ENCODE measurements at places on chromosomes 16 and 17. TPM values are rescaled to one million over a fixed set of nuclear protein-coding genes. Genes with fewer than 3 reads are reported as not detected.

The SLC5A11 gene
- 6.5 TPM for polyA plus RNA-seq

The GNGT2 gene
- 1.6 TPM for polyA plus RNA-seq

The LPO gene
- polyA plus RNA-seq: not detected

The ARSG gene
- 4.3 TPM for polyA plus RNA-seq

The CHST4 gene
- 0.55 TPM for polyA plus RNA-seq

The TOP3A gene
- 38.1 TPM for polyA plus RNA-seq

The KRTAP4-4 gene
- not detected for polyA plus RNA-seq

The HSF5 gene
- polyA plus RNA-seq: 0.40 TPM

The NPIPB2 gene
- 12.1 TPM for polyA plus RNA-seq

The TAOK2 gene
- 56.3 TPM for polyA plus RNA-seq

The WNT3 gene
- 2.3 TPM for polyA plus RNA-seq

The KRT39 gene
- not detected for polyA plus RNA-seq

GRCh38 chr16:11875721-11876120 is 24.4 kb upstream of the RSL1D1 start:
- no peak for DNase-seq

DNA sequence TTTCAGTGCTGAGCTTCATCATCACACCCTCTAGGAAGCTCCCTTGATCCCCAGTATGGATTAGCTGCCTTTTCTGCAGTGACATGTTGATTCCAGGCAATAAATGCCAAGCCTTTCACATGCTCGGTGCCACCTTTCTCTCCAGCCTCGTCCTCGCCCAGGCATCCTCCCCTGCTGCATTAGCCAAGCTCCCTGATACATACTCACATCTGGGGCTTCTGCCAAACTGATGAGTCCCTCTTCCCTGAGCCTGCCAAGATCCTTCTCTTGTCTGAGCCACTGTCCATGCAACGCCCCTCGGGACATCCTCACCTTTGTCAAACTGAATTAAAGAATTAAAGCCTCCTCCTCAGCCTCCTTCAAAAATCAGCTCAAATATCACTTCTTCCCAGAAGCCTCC is 538.5 kb upstream of the CDH11 start:
- DNase-seq: no peak

GRCh38 chr17:35546487-35546886 is 9.0 kb upstream of the SLFN12L start:
- no peak for DNase-seq

DNA sequence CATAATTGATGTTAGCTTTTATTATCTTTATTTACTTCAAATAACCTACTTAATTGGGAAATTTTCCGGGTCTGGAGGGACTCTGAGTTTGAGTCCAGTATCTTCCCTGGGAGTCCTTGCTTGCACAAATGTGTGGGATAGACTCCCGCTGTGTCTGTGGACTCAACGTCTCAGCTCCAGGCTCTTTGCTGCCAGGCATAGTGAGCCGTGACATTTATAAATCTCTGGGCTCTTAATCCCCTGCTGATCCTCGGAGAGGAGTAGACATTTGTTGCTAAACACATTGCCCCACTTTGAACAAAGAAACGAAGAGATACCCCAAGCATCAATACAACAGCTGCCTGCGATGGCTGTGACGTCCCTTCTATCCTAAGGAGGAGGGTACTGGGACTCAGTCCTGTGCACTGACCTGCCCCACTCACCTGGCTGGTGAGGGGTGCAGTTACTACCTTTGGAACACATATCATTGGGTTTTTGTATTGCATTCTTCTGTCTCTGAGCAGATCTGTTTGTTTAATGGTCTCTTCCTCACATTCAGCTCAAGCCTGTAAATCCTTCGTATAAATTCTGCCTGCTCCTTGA is 316.9 kb downstream of the HAPSTR1 start:
- DNase-seq: no peak

DNA sequence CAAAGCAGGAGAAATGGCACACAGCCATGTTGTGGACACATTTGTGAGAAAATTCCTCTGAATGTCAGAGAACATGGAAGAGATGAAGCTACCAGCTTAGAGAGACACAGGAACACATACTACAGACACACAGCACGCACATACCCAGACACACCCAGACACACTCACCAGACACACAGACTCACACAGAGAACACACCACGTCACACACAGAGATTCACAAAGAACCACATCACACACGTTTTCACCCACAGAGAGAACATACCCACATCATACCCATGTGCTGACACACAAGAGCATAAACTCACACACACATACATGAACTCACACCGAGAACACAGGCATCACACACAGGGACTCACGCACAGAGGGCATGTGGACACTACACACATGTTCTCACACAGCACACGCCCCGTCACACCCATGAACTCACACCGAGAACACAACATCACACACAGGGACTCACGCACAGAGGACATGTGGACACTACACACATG is 124.9 kb downstream of the METRNL start:
- DNase-seq: no peak

- DNase-seq: no peak
Observed at GRCh38 chr16:14606102-14606501, 24.0 kb downstream of the PARN start.

GRCh38 chr16:11349599-11350276 is 4.5 kb downstream of the RMI2 start:
- DNase-seq: no peak

DNA sequence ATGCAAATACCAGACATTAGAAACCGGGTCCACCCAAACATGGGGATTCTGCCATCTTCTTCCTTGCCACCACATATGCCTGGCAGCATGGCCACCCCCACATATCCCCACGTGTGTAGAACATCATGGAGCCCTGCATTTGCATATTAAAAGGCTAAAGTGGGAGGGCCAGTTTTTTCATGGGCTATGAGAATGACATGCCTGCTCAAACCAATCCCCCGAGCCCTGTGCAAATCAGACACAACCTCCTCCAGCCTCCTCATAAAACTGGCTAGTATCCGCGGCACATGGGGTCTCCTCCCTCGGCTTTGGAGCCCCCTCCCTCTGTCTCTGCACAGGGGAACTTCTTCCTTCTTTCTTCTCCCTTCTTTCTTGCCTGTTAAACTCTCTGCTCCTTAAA is 174.9 kb upstream of the WSCD1 start:
- DNase-seq: no peak

DNA sequence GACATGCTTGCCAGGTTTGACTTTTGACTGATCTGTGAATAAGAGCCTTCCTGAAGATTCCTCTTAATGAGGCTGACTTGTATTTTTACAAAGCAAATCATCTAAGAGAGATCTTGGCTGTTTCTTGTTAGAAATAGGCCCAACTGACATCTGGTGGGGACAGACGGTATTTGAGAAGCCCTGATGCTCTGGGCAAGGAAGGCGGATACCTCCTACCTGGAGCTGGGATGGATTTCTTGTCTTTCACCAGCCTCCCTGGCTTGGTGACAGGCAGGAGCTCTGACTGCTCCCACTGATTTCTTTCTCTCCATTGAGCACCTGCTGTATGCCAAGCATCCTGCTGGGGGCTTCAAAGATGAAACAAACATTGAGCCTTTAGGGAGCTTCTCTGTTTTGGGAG is 40.4 kb downstream of the AKAP1 start:
- no peak for DNase-seq

GRCh38 chr17:82299452-82299851 is 18.0 kb downstream of the CD7 start:
- no peak for DNase-seq

GRCh38 chr17:45720386-45720785 is 63.7 kb upstream of the CRHR1 start:
- no peak for DNase-seq

DNA sequence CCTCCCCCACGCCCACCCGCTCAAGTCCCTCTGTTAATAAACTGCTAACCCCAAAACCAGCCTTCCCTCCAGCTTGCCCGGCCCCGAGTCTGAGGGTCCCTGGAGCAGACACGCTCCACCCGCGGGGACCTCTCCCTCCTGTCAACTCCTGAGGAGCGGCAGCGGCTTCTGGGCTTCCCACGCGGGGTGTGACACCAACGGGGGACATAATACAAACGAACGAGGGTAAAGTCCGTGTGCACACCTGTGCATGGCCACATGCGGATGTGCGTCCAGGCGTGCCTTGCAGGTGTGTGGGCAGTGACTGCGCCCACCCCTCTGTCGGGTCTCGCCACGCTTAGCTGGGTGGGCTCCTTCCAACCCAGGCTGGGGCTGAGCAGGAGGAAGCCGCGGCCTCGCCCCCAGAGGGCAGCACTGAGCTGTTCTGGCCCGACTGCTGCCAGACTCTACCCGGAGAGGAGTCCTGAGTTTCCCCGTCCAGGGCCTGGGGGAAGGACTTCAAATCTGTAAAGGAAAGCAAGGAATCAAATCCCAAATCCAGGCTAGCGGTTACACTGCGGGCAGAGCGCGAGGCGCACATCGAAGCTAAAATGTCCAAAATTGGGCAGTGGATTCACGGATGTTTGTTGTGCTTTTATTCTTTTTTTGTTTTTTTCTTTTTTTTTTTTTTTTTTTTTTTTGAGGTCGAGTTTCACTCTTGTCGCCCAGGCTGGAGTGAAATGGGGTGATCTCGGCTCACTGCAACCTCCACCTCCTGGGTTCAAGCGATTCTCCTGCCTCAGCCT is 24.2 kb upstream of the KRT17 start:
- no peak for DNase-seq

DNA sequence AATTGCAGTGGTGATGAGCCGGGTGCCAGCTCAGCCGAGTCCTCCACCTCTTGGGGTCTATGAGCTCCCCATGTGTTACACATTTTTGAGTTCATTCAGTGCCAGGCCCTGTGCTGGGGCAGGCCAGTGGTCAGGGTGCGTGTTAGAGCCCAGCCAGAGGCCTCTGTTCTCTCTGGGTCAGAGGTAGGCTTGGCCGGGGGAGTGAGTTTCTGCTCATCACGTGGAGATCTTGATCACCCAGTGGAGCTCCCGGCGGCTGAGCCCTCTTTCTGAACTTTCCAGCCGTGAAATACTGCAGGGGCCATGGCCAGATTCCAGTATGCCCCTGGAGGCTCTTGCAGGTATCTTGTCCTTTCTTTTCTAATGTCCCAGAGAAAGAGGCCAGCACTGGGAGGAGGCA is 93.0 kb downstream of the RAP1GAP2 start:
- no peak for DNase-seq

- DNase-seq: no peak
Observed at GRCh38 chr17:64920026-64920418, 744 bp upstream of the LRRC37A3 start.

DNA sequence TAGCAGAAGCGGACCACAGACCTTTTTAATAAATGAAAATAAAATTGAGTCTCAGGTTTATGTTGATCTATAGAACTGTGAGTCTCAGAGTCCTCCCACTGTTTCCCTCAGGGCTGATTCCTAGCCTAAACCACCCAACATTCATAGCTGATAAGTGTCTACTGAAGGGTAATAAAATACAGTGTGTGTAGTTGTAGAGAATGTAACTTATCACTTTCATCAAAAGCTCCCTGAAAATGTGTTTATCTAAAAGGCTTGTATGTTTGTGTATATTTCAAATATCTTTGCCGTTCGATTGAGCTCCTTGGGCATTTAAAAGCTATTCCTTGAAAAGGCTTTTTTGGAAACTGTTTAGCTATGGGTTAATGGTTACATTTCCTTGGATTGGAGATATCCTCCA is 740.3 kb upstream of the SOX9 start:
- no peak for DNase-seq

DNA sequence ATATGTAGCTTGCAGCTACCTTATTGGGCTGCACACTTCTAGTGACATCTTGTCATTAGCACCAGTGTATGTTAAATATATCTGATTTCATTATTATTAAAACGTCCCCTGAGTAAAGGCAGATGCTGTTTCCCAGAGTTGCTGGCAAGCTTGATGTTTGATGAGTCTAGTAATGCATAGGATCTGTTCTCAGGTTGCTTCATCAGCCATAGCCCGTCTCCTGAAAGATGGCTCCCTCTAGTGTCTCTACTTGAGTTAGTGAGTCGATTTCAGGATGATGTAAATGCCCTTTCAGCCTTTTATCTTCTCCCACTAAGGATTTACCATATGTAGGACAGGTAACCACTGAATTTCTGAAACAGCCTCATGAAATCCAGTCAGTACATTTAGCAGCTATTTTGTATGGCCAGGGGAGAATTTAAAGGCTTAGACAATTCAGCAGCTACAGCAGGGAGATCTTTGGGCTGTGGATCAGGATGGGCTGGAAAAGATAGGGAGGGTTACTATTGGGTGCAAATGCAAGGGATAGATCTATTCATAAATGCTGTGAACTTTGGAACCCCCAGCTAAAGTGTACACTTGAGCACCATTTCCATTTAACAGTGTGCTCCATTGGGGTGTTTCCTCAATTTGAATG is 376.3 kb downstream of the CNTNAP4 start:
- no peak for DNase-seq

DNA sequence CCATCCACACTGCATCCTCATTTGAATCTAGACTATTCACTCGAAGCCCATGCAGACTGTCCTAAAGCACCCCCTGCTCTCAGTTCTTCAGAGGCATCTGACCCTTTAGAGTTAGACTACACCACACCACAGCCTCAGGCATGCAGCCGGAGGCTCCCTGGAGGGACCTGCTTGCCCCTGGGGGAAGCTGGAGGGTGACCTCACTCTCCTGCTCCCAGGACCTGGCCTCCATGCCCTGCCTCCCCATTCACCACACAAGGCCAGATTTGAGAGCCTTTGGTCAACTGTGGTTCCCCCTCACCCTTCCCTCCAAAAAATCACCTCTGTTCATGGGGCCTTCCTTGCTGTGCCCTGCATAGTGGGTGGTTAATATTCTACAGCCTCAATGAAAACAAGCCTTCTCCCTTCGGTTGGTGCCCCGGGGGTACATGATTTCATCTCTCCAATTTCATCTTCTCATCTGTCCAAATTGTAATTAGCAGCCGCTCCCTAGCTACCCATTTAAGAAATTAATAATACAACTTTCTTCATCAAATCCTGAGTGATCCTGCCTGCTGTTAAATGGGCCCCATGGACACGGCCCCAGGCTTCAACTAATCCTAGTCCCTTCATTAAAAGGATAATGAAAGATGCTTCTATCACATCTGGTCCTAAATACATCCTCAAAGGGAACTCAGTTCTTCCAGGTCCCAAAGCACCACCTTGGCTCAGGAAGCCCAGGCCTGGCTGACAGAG is 24.4 kb downstream of the ABCC12 start:
- no peak for DNase-seq

DNA sequence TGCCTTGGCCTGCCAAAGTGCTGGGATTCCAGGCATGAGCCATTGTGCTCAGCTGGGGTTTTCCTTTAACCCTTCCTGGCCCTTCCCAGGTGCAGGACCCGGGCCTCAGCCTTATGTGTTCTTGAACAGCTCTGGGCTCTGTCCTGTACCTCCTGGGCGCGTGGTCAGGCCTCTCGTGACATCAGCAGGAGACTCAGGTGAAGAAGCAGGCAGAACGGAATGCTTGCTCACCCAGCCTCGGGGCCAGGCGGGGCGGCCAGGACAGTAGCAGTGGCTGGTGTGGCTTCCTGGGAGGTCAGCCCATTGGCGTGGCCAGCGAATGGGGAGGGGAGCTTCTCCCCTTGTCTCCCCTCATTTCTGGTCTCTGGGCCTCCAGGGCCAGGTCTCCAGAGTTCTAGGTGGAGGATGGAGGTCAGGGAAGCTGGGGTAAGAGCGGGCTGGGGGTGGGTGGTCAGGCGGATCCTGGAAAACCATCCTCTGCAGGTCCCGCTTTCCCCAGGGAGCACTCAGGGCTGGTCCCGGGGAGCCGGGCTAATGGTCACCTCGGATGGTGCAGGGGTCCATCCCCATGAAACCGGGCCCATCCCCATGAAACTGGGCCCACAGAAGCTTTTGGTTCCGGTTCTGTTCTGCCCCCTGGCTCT is 281.5 kb downstream of the SEC14L1 start:
- DNase-seq: no peak

GRCh38 chr16:69277413-69277812 is 33.7 kb upstream of the VPS4A start:
- DNase-seq: no peak

Data from left renal cortex interstitium (tissue), 4 donors.